Uterus (tissue), 4 donors: ENCODE measurements at places on chromosomes 4 and X. TPM values are rescaled to one million over a fixed set of nuclear protein-coding genes. Genes with fewer than 3 reads are reported as not detected.

DNA sequence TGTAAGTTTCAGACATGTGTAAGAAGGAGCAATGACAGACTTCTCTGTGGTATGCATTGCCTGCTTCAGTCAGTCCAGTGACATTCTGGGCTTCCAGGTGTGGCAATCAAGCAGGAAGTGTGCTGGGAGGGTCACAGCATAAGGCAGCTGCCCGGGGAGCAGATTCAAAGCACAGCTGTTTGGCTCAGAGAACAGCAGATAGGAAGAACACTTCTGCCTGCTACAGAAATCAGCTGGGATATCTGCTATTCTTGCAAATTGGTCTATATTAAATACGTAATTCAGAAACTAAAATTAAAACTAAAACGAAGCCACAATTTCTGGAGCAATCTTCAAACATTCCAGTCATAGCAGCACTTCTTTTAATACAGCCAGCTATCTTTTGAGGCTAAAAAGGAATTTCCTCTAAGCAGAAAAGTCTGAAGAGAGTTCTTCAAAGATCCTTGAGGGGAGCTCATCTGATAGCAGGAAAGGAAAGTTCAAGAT, 47.5 kb upstream of the GALNT7 start:
- H3K36me3 ChIP-seq, result no peaks in the 10 kb centered on the region
- H3K4me3 ChIP-seq, result no peak overlapping the region
- no peak for DNase-seq
- no peak overlapping the region for H3K27ac ChIP-seq
- no peaks in the 10 kb centered on the region for H3K4me1 ChIP-seq

DNA sequence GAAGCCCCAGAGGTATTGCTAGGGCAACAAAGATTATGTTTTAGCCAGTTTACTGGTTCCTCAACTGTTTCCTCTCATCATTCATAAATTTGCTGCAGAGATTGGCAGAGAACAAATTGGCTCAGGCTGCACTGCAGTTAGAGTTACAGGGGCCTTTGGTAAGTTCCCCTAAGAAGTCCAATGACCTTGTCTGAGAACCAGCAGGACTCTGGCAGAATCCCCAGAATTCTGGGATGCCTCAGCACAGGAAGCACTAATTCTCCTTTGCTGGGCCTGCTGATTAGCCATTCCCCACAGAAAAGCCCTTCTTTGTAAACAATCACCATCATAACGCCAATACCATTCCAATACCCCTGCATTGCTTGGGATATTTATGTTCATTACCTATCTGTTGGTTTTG, 151.3 kb downstream of the USP46 start:
- no peak for DNase-seq
- H3K4me3 ChIP-seq, result no peak overlapping the region
- no peak overlapping the region for H3K27ac ChIP-seq
- no peaks in the 10 kb centered on the region for H3K27me3 ChIP-seq
- no peaks in the 10 kb centered on the region for H3K36me3 ChIP-seq

- H3K27me3 ChIP-seq, result no peaks in the 10 kb centered on the region
- DNase-seq, result no peak
- no peak overlapping the region for H3K4me3 ChIP-seq
- no peaks in the 10 kb centered on the region for H3K4me1 ChIP-seq
- H3K27ac ChIP-seq, result peak overlapping the region; percentile 33
- no peaks in the 10 kb centered on the region for H3K36me3 ChIP-seq
Observed at GRCh38 chr4:122960611-122961000, 38.2 kb upstream of the NUDT6 start.

DNA sequence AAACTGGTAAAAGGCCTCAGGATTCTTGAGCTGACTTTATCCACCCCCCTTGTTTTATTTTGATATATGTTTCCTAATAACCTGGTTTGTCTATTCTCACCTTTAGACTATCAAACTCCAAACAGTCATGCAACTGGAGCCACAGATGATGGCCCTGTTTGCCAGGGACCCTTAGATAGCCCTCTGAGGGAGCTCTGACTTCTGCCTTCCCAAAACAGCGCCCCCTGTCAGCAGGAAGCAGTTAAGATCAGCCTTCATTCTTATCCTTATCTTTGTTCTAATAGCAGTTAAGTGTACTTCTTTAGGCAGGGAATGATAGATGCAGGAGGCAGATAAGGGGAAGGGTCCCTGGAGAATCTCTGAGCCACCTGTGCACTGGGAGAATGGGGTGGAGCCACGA, 27.5 kb upstream of the CXCL13 start:
- no peaks in the 10 kb centered on the region for H3K4me1 ChIP-seq
- H3K4me3 ChIP-seq, result no peak overlapping the region
- H3K27ac ChIP-seq, result no peak overlapping the region
- no peaks in the 10 kb centered on the region for H3K36me3 ChIP-seq
- H3K27me3 ChIP-seq, result no peaks in the 10 kb centered on the region
- no peak for DNase-seq

DNA sequence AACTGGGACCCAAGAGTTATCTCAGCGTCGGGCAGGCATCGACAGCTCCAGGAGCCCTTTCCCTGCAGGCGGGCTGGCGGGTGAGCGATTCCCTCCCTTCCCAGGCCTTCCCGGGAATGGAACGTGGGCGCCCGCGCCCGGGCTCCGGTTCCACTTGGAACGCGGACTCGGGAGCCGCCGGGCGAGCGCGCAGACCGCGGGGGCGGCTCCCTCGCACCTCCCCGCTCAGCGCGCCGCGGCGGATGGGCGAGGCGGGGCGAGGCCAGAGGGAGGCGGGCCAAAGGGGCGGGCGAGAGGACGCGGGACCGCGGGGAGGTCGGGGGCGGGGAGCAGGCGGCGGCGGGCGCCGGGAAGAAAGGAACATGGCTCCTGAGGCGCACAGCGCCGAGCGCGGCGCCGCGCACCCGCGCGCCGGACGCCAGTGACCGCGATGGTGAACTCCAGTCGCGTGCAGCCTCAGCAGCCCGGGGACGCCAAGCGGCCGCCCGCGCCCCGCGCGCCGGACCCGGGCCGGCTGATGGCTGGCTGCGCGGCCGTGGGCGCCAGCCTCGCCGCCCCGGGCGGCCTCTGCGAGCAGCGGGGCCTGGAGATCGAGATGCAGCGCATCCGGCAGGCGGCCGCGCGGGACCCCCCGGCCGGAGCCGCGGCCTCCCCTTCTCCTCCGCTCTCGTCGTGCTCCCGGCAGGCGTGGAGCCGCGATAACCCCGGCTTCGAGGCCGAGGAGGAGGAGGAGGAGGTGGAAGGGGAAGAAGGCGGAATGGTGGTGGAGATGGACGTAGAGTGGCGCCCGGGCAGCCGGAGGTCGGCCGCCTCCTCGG, at the start of gene PKD2:
TSS of gene PKD2 (plus strand) at position 332 of the 818 bp plus-strand sequence. CDS start at position 431, 99 bp downstream.
- H3K4me1 ChIP-seq, result no peaks in the 10 kb centered on the region
- peak within 1 kb of the TSS; percentile 99 for H3K27ac ChIP-seq
- no peaks in the 10 kb centered on the region for H3K27me3 ChIP-seq
- peak; percentile 88 for DNase-seq
- peak within 1 kb of the TSS; percentile 71 for H3K4me3 ChIP-seq
- no peaks in the 10 kb centered on the region for H3K36me3 ChIP-seq

DNA sequence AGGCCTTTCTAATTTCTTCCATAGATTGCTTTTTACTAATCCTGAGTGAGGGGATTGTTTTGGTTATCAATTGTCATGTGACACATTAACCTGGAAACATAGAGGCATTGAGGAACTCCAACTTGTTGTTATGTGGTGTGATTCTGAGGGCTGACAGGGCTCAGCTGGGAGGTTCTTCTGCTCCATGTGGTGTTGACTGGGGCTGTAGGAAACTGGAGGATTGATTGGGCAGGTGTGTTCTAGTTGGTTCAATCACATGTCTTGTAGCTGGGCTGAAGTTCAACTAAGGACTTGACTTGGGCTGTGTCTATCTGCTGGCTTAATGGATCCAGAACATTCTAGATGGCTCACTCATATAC, 10.8 kb upstream of the CRLF2 start:
- H3K27me3 ChIP-seq, result no peaks in the 10 kb centered on the region
- DNase-seq, result no peak
- H3K4me1 ChIP-seq, result no peaks in the 10 kb centered on the region
- no peak overlapping the region for H3K4me3 ChIP-seq
- no peaks in the 10 kb centered on the region for H3K36me3 ChIP-seq

DNA sequence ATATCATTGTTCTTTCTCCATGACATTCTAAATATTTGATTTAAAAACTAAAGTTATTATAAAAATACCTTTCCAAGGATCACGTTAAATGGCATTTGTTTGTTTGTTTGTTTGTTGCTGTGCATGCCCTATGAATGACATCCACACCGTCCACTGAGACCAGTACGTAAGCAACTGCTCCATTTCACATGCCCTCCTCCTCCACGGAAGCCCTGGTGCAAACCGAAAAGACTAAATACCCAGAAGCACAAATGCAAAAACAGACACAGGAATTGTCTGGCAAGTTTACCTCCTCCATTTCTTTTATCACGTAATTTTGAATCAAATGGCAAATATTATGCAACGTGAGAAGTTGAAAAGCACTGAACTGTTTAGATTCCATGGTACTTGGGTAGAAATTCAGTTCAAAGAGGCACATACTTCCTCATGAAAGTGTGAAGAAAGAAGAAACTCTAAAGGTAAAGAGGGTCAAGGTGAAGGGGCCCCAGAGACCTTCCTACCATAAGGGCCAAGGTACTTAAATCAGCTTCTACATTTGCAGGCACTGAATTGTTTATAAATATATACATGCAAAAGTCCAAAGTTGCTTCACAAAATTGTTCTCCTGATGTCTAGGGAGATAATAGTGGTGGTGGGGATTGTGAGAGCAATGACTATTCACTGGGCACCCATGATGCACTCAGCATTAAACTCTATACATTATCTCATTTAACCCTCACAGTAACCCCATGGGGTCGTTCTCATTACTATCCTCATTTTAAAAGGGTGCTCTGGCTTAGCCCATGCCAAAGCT, 23.4 kb downstream of the IRF2 start:
- no peaks in the 10 kb centered on the region for H3K27me3 ChIP-seq
- DNase-seq, result no peak
- no peak overlapping the region for H3K4me3 ChIP-seq
- no peaks in the 10 kb centered on the region for H3K36me3 ChIP-seq
- peaks cover 24% of the 10 kb centered on the region for H3K4me1 ChIP-seq
- no peak overlapping the region for H3K27ac ChIP-seq

DNA sequence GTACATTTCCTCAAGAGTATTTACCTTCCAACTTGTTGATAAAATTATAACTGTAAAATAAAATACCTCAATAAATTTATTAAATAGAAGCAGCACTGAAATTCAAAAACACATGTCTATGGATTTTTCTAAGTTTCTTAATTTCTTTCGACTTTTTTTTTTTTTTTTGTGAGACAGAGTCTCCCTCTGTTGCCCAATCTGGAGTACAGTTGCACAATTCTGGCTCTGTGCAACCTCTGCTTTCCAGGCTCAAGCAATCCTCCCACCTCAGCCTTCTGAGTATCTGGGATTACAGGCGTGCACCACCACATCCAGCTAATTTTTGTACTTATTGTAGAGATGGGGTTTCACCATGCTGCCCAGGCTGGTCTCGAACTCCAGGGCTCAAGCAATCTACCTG, 79.8 kb downstream of the IQCM start:
- H3K27ac ChIP-seq, result no peak overlapping the region
- H3K27me3 ChIP-seq, result no peaks in the 10 kb centered on the region
- DNase-seq, result no peak
- no peaks in the 10 kb centered on the region for H3K36me3 ChIP-seq
- no peaks in the 10 kb centered on the region for H3K4me1 ChIP-seq

GRCh38 chr4:26458157-26458561, 32.1 kb downstream of the CCKAR start:
- H3K27me3 ChIP-seq, result no peaks in the 10 kb centered on the region
- DNase-seq, result no peak
- no peak overlapping the region for H3K4me3 ChIP-seq
- H3K36me3 ChIP-seq, result no peaks in the 10 kb centered on the region
- no peak overlapping the region for H3K27ac ChIP-seq
- H3K4me1 ChIP-seq, result no peaks in the 10 kb centered on the region

DNA sequence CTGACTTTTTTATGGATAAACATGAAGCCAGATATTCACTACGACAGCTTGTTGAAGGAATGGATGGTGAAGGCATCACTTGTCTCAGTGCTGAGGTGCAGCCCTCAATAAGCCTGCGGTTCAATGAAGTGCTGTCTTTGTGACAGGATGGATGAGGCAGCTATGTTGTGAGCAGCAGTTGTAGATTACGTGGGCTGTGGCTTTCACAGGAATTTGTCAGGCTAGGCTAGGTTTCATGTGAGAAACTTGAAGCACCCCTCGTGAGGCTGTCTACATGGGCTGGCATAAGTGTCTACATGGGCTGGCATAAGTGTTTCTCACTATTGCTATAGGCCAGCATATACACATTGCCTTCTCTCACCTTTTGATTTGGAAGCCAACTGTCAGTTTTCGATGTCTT, 1050.0 kb downstream of the ADGRL3 start:
- DNase-seq, result no peak
- H3K4me3 ChIP-seq, result no peak overlapping the region
- H3K27ac ChIP-seq, result no peak overlapping the region
- no peaks in the 10 kb centered on the region for H3K27me3 ChIP-seq
- no peaks in the 10 kb centered on the region for H3K36me3 ChIP-seq

- DNase-seq, result no peak
- H3K27me3 ChIP-seq, result no peaks in the 10 kb centered on the region
- no peaks in the 10 kb centered on the region for H3K36me3 ChIP-seq
- peaks cover under 1% of the 10 kb centered on the region for H3K4me1 ChIP-seq
Observed at GRCh38 chr4:48022192-48022799, 5.7 kb downstream of the NIPAL1 start.

DNA sequence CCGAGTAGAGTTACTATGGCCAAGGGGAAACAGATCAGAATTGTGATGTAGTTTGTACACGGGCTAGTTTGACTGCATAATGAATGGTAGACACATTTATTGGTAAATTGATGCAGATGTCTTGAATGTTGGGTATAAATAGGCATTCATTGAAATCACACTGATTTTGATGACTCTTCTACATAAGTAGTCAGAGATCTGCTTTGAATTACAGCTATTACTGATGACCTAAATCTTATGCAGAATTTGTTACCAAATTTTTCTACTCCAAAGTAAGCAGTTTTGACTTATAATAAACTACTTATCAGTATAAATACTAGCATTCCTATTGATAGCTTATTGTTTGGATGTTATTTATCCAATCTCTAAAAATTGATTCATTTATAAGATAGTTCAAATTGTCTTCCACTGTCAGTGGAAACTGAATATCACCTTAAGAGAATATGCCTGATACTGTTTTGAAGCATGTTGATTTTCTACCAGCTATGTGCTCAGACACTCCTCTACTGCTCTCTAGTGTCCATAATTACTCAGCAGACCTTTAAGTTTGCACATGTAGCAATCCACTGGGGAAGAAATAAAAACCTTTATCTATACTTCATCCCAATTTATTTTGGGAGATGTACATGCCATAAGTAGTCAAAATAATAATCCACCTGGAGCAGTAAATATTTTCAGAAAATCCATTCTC, 120.3 kb downstream of the RASL11B start:
- H3K27me3 ChIP-seq, result no peaks in the 10 kb centered on the region
- no peak overlapping the region for H3K4me3 ChIP-seq
- no peaks in the 10 kb centered on the region for H3K4me1 ChIP-seq
- no peak for DNase-seq

- no peaks in the 10 kb centered on the region for H3K4me1 ChIP-seq
- H3K4me3 ChIP-seq, result no peak overlapping the region
- H3K27ac ChIP-seq, result no peak overlapping the region
- H3K27me3 ChIP-seq, result no peaks in the 10 kb centered on the region
- no peaks in the 10 kb centered on the region for H3K36me3 ChIP-seq
- no peak for DNase-seq
Observed at GRCh38 chr4:188016754-188017153, 21.2 kb downstream of the ZFP42 start.

- no peaks in the 10 kb centered on the region for H3K27me3 ChIP-seq
- H3K27ac ChIP-seq, result no peak overlapping the region
- no peak overlapping the region for H3K4me3 ChIP-seq
- no peak for DNase-seq
Observed at GRCh38 chr4:74805601-74806000, 11.3 kb upstream of the BTC start.

CT45A2 gene
- total RNA-seq, result not detected

SLC6A14 gene
- not detected for total RNA-seq

SPATA4 gene
- total RNA-seq, result not detected

CLNK gene
- total RNA-seq, result not detected
